ENCODE measurements at places on chromosomes 5 and 9.

GRCh38 chr5:1336749-1337488 lies 8.0 kb downstream of the CLPTM1L start:
- H3K4me1 ChIP-seq = no peaks in the 10 kb centered on the region
- H3K4me3 ChIP-seq = no peak overlapping the region
- no peaks in the 10 kb centered on the region for H3K27me3 ChIP-seq
- no peak overlapping the region for H3K27ac ChIP-seq

- no peak overlapping the region for H3K27ac ChIP-seq
- no peak overlapping the region for H3K4me3 ChIP-seq
- no peaks in the 10 kb centered on the region for H3K4me1 ChIP-seq
- DNase-seq = no peak
- no peaks in the 10 kb centered on the region for H3K27me3 ChIP-seq
Measured at GRCh38 chr9:107557236-107557990, 67.8 kb upstream of the KLF4 start.

- H3K27ac ChIP-seq = no peak overlapping the region
- no peak overlapping the region for H3K4me3 ChIP-seq
- no peaks in the 10 kb centered on the region for H3K27me3 ChIP-seq
- no peaks in the 10 kb centered on the region for H3K4me1 ChIP-seq
- DNase-seq = no peak
Measured at GRCh38 chr5:56291661-56292374, 58.7 kb upstream of the ANKRD55 start.

DNA sequence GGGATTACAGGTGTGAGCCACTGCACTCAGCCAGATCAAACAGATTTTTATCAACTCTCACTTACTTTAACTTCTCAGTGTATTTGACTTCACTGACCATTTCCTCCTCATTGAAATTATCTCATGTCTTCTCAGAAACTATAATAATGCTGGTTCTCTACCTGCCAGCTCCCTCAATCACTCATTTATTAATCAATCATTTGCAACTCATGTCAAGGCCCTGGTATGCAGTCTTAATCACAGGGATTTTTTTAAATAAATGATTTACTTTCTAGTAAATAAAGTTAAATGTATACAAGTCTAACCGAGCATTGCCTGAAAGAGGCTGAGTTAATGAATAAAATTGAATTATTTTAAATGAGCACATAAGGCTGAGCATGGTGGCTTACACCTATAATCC lies 63.3 kb downstream of the PLPP1 start:
- H3K4me3 ChIP-seq = no peak overlapping the region
- H3K36me3 ChIP-seq = peaks cover 32% of the 10 kb centered on the region

- H3K4me3 ChIP-seq = no peak overlapping the region
- no peak for DNase-seq
- no peaks in the 10 kb centered on the region for H3K36me3 ChIP-seq
Measured at GRCh38 chr5:158383486-158383885, 524.5 kb upstream of the CLINT1 start.

DNA sequence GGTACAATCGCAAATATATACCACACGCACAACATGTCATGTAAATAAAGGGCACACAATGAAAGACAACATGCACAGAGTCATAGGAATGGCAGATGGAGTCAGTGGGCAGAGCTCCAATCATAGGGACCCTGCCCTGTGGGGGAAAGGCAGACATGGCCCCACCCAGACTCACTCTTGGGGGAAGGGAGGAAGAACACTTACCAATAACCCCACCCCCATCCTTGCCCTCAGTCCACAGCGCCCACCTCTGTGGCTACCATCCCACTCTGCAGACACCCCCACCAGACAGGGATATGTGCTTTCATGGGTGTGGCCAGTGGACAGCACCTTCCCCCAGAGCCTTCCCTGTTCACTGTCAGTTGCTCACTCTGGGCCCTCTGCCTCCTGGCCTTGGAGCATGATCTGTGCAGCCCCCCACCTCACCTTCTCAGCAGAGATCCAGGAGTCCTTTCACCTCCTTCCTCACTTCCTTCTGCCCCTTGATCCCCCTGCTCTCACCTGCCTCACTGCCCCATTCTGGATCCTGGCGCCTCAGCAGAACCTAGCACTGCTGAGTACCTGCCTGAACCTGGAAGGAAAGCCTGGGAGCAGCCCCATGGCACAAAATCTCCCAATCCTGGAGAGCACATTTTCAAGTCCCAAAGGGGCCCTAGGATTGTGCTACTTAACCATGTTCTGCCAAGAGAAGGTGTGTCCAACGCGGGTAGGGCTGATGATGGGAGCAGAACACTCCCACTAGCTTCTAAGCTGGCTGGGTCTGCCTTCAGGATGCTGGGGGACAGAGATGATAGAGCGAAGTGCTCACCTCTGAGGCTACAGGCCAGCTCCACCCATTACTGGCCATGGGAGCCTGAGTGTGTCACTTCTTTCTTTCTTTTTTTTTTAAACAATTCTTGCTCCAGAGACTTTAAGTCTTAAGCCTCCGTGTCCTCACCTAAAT lies 1.5 kb upstream of the PHF19 start:
- H3K4me3 ChIP-seq = no peak overlapping the region
- H3K27me3 ChIP-seq = no peaks in the 10 kb centered on the region
- H3K4me1 ChIP-seq = no peaks in the 10 kb centered on the region
- no peak for DNase-seq

- no peaks in the 10 kb centered on the region for H3K27me3 ChIP-seq
- H3K4me3 ChIP-seq = no peak overlapping the region
- DNase-seq = no peak
- H3K4me1 ChIP-seq = no peaks in the 10 kb centered on the region
Measured at GRCh38 chr5:149442563-149443182, 63.6 kb upstream of the IL17B start.

- H3K27me3 ChIP-seq = no peaks in the 10 kb centered on the region
- H3K27ac ChIP-seq = no peak overlapping the region
- H3K36me3 ChIP-seq = peaks cover 100% of the 10 kb centered on the region
- peaks cover 5% of the 10 kb centered on the region for H3K4me1 ChIP-seq
- DNase-seq = no peak
Measured at GRCh38 chr9:35716230-35716629, 15.8 kb downstream of the TLN1 start.

Data from right atrium auricular region (tissue), 2 donors.